ENCODE measurements at places on chromosomes 6 and 20. TPM values are rescaled to one million over a fixed set of nuclear protein-coding genes. Genes with fewer than 3 reads are reported as not detected.

SYCP2L gene
- polyA plus RNA-seq = 0.48 TPM

TFAP2C gene
- polyA plus RNA-seq = 0.14 TPM

DNA sequence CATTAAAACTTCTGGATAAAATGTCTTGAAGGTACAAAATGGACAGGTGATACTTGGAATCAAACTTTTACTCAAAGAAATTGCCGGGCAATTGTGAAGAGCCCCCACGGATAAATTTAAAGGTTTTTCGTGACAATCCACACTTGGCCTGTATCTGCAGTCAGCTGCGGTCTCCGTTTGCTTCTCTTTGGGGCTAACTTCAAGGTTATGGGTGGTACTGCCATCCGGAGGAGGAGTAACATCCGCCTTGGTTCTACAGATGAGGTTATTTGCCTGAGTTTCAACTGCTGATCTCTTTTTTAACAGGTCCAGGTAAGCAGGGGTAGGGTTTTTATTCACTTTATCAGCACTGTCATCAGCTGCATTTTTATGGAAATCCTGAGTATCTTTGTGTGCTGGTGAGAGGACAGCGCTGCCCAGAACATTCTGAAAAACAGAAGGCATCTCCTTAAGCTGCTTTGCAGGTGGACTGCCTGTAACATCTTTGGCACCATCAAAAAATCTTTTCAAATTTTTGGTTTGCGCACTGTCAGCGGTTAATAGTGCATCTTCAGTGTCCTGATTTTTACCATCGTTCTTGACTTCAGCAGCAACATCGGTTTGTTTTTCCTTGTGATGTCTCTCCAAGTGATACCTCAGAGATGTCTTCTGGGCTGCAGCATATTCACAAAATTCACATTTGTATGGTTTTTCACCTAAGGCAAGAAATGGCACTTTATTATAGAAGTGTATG lies 16.9 kb downstream of the ZNF217 start:
- no peak for DNase-seq

- DNase-seq = peak; percentile 76
Measured at GRCh38 chr6:40894962-40895799, 143.8 kb downstream of the UNC5CL start.

GRCh38 chr6:156839591-156840001 lies 62.4 kb downstream of the ARID1B start:
- peak; percentile 74 for DNase-seq

GRCh38 chr6:167828325-167828956 lies 1.7 kb downstream of the AFDN start:
- no peak for DNase-seq

GRCh38 chr6:71031912-71032311 lies 75.1 kb upstream of the B3GAT2 start:
- no peak for DNase-seq

DNA sequence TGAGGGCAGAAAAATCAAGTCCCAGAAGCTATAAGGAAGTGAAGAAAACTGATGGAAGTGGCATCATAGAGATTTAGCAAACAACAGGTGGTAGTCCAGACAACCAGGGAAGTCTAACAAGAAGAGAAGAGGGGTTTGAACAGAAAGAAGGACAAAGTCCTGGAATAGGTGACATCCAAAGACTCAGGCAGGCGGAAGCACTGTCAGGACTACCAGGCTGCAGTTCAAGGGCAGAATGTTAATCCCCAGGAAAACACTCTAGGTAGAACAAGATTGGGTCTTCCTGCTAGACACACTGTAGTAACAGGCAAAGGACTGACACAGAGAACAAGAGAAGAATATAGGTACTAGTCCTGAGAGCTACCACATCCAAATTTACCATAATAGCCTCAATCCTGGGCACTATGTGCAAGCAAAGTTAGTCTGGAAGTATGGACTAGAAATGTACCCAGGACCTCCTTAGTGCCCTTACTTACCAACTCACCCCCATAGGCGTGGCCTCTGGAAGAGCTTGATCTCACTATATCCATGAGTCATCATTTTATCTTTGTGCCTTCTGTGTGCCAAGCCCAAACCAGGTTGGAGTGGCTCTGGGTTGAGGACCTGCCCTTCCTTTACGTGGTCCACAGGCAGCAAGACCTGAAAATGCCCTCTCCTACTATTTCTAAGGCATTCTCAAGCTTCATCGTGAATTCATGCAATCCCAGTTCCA lies 2.2 kb upstream of the EPB41L2 start:
- DNase-seq = no peak

GRCh38 chr6:71900642-71901041 lies 14.3 kb downstream of the RIMS1 start:
- DNase-seq = no peak

Data from right cardiac atrium (tissue), 5 donors.